ENCODE measurements at places on chromosomes 16 and 17. TPM values are rescaled to one million over a fixed set of nuclear protein-coding genes. Genes with fewer than 3 reads are reported as not detected.

Gene SMIM5
- 4.0 TPM for polyA plus RNA-seq

Gene MAF
- 25.3 TPM for polyA plus RNA-seq

Gene SYCE1L
- 8.9 TPM for polyA plus RNA-seq

Gene RAB26
- 1.0 TPM for polyA plus RNA-seq

Gene DNAH3
- polyA plus RNA-seq = 0.14 TPM

GRCh38 chr17:7561028-7561575 is 617 bp upstream of the SENP3 start:
- no peaks in the 10 kb centered on the region for H3K27me3 ChIP-seq
- peaks cover 35% of the 10 kb centered on the region for H3K36me3 ChIP-seq
- peak; percentile 93 for DNase-seq
- peaks cover 56% of the 10 kb centered on the region for H3K4me1 ChIP-seq
- peak overlapping the region; percentile 83 for H3K4me3 ChIP-seq

DNA sequence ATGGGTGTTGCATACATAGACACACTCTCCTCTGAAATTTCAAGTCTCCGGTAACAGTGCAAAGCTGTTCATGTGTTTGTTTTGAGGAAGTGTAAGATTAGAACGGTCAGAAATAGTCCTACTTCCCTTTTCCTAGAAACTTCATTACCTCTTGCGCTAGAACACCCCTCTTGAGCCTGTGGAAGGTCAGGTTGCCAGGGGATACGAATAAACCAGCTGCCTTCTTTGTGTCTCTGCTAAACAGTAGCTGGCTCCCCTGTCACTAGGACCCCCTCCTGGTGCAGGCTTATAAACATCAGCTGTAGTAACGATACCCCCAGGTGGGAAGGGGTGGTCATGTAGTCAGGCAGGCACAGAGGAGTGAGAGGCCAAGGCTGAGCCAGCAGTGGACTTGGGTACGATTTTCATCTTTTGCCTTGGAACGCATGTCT is 113.4 kb upstream of the RCVRN start:
- DNase-seq = peak; percentile 80
- peak overlapping the region; percentile 78 for H3K27ac ChIP-seq
- peaks cover 8% of the 10 kb centered on the region for H3K36me3 ChIP-seq
- H3K27me3 ChIP-seq = no peaks in the 10 kb centered on the region

DNA sequence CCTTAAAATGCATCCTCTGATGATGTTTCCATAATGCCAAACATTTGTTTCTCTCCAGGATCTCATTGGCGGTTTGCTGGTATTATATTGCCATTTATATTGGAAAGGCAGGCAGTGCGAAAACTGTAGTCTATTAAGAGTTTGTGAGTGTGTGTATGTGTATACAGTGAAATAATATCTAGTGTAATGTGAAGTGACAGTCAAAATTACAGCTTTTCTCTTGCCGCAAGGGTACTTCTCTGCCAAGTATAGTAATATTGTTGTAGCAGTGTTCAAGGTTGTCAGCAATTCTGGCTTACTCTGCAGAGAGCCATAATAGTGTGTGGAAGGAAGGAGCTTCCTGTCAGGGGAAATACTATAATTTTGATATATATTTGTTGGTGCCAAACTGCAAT is 178.6 kb downstream of the WWOX start:
- no peak overlapping the region for H3K4me3 ChIP-seq
- H3K4me1 ChIP-seq = peaks cover 2% of the 10 kb centered on the region
- H3K27me3 ChIP-seq = no peaks in the 10 kb centered on the region
- no peak overlapping the region for H3K27ac ChIP-seq

DNA sequence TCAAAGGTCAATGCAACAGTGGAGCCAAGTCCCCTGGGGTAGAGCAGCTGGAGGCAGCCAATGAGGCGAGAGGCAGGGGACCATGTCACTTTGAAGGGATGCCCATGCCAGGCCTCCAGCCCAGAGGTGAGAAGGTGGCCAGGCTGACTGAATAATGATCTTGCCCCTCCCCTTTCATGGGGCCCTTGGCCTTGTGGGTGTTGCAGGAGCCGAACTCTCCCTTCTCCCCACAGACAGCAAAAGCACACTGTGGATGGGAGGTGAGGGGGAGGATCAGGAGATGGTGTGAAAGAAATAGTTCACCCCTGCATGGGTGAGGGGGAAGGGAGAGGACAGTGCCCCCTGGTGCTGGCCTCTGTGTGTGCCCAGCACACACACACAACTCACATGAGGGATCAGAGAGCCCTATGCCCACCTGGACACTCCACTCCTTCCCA is 15.8 kb upstream of the TBX21 start:
- DNase-seq = no peak
- H3K27ac ChIP-seq = no peak overlapping the region
- H3K36me3 ChIP-seq = no peaks in the 10 kb centered on the region
- H3K4me1 ChIP-seq = peaks cover 12% of the 10 kb centered on the region

DNA sequence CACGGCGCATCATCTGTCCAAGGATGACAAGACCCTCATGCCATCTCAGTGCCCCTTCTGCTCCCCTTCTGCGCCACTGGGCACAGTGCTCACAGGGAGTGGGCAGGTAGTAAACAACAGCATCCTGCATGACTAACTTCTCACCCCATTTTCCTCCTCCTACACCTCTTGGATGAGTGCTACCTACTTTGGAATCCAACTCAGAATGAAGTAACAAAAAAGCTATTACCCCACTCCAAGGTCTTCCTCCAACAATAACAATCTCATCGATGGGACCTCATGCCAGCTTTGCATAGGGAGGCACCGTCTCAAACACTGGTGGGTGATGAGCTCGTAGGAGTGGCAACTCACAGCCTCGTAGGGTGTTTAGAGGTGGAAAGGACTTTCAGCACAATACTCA is 98.6 kb upstream of the RCVRN start:
- H3K27me3 ChIP-seq = no peaks in the 10 kb centered on the region
- H3K4me1 ChIP-seq = peaks cover 20% of the 10 kb centered on the region
- H3K4me3 ChIP-seq = no peak overlapping the region
- no peaks in the 10 kb centered on the region for H3K36me3 ChIP-seq

- H3K27ac ChIP-seq = peak overlapping the region; percentile 67
- H3K4me1 ChIP-seq = peaks cover 57% of the 10 kb centered on the region
- DNase-seq = no peak
- H3K27me3 ChIP-seq = no peaks in the 10 kb centered on the region
Observed at GRCh38 chr17:82703036-82703745, 4.7 kb upstream of the RAB40B start.

DNA sequence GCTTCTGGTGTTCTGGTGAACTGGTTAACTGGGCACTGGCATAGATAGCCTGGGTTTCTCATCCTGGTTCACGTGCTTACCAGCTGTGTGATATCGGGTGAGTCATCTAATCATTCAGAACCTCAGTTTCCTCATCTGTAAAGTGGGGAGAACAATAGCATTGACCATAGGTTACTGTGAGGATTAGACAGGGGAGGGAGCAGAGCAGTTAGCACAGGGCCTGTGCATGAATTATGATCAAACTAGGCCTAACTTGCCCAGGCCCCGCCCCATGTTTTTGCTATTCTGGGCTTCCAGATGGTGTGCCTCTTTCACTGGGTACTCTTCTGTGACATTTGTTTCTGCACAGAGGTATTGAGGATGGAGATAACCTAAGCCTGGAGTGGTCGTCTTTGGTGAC is 4.6 kb upstream of the KLHL36 start:
- no peaks in the 10 kb centered on the region for H3K36me3 ChIP-seq
- H3K4me1 ChIP-seq = peaks cover 42% of the 10 kb centered on the region
- peak overlapping the region; percentile 53 for H3K27ac ChIP-seq

DNA sequence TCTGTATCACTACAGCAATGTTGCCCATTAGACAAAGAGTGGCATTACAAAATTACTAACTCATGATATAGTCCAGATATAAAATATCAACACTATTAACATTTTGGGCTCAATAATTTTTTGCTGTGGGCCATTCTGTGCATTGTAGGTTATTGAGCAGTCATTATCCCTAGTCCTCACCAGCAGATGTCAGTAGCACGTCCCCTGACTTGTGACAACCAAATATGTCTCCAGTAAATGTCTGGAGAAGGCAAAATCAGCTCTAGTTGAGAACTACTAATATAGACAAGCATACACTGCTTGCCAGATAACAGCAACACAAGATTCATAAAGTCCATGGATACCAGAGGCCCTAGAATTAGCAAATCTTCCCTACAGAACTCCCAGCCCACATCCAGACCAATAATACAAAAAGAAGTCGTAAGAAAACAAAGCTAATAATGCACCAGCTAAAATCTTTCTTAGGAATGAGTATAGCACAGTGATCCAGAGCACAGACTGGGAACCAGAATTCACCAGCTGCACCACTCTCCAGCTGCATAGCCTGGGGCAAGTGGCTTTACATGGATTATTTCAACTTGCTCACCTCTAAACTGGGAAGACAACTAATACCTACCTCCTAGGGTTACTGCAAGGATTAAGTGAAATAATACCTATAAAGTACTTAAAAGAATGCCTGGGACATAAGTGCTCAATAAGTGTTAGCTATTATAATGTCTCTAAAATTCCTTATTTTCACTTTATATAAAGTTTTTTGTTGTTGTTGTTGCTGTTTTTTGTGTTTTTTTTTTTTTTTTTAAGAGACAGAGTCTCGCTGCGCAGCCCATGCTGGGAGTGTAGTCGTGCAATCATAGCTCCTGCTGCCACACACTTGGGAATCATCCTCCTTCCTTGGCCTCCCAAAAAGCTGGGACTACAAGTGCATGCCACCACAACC is 23.7 kb downstream of the HELZ start:
- no peak overlapping the region for H3K27ac ChIP-seq
- no peaks in the 10 kb centered on the region for H3K27me3 ChIP-seq
- no peaks in the 10 kb centered on the region for H3K4me1 ChIP-seq
- no peak overlapping the region for H3K4me3 ChIP-seq

GRCh38 chr17:77892031-77892430 is 66.5 kb upstream of the TNRC6C start:
- no peak for DNase-seq
- H3K27me3 ChIP-seq = peaks cover 25% of the 10 kb centered on the region
- H3K4me3 ChIP-seq = no peak overlapping the region
- peaks cover 13% of the 10 kb centered on the region for H3K4me1 ChIP-seq

GRCh38 chr16:81499576-81500380 is 55.2 kb downstream of the CMIP start:
- H3K36me3 ChIP-seq = peaks cover 6% of the 10 kb centered on the region
- peak overlapping the region; percentile 3 for H3K27ac ChIP-seq
- H3K4me3 ChIP-seq = no peak overlapping the region

DNA sequence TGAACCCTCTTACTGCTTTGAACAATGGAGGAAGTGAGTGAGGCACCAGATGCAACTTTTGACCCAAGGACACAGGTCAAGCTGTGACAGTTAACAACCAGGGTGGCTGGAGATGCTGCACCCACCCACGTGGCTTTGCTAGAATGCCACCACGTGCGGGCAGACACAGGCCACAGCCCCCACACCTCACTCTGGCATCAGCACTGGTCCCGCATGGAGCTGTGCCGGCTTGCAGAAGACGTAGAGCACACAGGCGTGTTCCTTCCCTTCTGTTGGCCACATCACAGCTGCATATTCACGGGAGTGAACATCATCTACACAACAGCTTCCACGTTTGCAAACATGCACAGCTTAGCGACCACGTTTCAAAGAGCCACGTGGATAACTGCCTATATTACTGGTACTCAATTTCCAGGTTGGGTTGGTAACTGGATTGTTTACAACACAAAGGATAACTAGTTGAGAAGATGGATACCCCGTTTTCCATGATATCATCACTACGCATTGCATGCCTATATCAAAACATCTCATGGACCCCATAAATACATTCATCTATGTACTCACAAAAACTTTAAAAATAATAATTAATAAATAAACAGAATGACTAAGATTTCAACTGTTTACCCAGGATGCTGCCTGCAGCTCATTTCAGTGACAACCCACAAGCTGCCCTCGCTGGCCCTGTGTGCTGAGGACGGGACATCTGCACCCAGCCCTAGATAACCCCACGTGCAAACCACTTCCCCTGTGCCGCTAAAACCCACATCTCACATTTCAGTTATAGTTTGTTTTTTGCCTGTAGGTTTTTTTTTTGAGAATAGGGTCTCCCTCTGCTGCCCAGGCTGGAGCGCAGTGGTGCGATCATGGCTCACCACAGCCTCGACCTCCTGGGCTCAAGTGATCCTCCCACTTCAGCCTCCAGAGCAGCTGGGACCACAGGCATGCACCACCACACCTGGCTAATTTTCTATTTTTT is 132.0 kb downstream of the ANKRD11 start:
- H3K27me3 ChIP-seq = no peaks in the 10 kb centered on the region
- peak overlapping the region; percentile 60 for H3K27ac ChIP-seq
- peaks cover 69% of the 10 kb centered on the region for H3K4me1 ChIP-seq
- no peak overlapping the region for H3K4me3 ChIP-seq
- DNase-seq = peak; percentile 43
- H3K36me3 ChIP-seq = no peaks in the 10 kb centered on the region

GRCh38 chr16:82368041-82368440 is 198.0 kb upstream of the MPHOSPH6 start:
- H3K27ac ChIP-seq = no peak overlapping the region
- H3K4me3 ChIP-seq = no peak overlapping the region
- peaks cover 2% of the 10 kb centered on the region for H3K27me3 ChIP-seq
- no peaks in the 10 kb centered on the region for H3K36me3 ChIP-seq
- peak; percentile 58 for DNase-seq

DNA sequence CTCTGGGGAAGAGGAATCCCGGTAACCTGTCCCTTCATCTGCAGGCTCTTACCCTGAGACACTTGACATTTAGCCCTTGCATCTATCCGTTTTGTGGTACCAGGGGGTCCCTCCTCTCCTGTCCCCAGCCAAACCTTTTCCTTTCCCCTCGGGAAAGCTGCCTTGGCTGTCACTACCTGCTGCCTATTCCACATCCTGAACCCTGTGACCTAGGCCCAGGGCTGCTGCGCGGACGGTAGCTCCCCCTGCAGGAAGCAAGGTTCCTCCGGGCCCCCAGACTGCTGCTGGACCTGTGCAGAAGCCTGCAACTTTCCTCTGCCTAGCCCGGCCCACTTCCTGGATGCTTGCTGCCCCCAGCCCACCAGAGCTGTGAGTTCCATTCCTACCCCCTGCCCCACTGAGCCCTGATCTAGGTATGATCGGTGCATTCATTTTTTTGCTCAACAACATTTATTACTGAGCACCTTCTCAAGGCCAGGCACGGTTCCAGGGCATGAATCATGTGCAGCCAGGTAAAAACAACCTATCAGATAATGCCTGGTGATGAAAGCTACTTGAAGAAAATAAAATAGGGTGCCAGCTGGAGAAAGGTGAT is 10.5 kb upstream of the ALDOA start:
- peaks cover 42% of the 10 kb centered on the region for H3K4me1 ChIP-seq
- no peak overlapping the region for H3K4me3 ChIP-seq
- H3K36me3 ChIP-seq = peaks cover 8% of the 10 kb centered on the region
- no peak for DNase-seq
- no peaks in the 10 kb centered on the region for H3K27me3 ChIP-seq

- DNase-seq = no peak
- H3K36me3 ChIP-seq = peaks cover 67% of the 10 kb centered on the region
- H3K4me1 ChIP-seq = no peaks in the 10 kb centered on the region
- H3K27ac ChIP-seq = no peak overlapping the region
Observed at GRCh38 chr16:4461250-4462085, 13.0 kb downstream of the NMRAL1 start.

- no peak for DNase-seq
- H3K4me1 ChIP-seq = peaks cover 43% of the 10 kb centered on the region
- no peak overlapping the region for H3K27ac ChIP-seq
- no peaks in the 10 kb centered on the region for H3K27me3 ChIP-seq
Observed at GRCh38 chr17:44272321-44272951, 4.5 kb upstream of the SLC4A1 start.

- peaks cover 57% of the 10 kb centered on the region for H3K36me3 ChIP-seq
- no peaks in the 10 kb centered on the region for H3K27me3 ChIP-seq
- peaks cover 10% of the 10 kb centered on the region for H3K4me1 ChIP-seq
- H3K27ac ChIP-seq = no peak overlapping the region
- no peak overlapping the region for H3K4me3 ChIP-seq
- no peak for DNase-seq
Observed at GRCh38 chr17:63426041-63426916, 19.8 kb downstream of the CYB561 start.

GRCh38 chr16:89921702-89922476 is 1.3 kb upstream of the TUBB3 start:
- H3K36me3 ChIP-seq = no peaks in the 10 kb centered on the region
- H3K4me3 ChIP-seq = peak overlapping the region; percentile 56
- H3K27me3 ChIP-seq = peaks cover 80% of the 10 kb centered on the region
- peaks cover 61% of the 10 kb centered on the region for H3K4me1 ChIP-seq

Data from muscle of leg (tissue), 16 donors.